Activated CD4-positive, alpha-beta memory T cell treated with anti-CD3 and anti-CD28 coated beads for 36 hours (primary cell): ENCODE measurements at places on chromosomes 7 and 10. TPM values are rescaled to one million over a fixed set of nuclear protein-coding genes. Genes with fewer than 3 reads are reported as not detected.

H2BK1 gene
- total RNA-seq: not detected

RNF133 gene
- total RNA-seq: not detected

GRCh38 chr7:89770161-89770560, 384.1 kb upstream of the STEAP1 start:
- H3K27me3 ChIP-seq: no peaks in the 10 kb centered on the region
- no peaks in the 10 kb centered on the region for H3K36me3 ChIP-seq
- DNase-seq: no peak
- no peak overlapping the region for H3K27ac ChIP-seq
- H3K4me1 ChIP-seq: no peaks in the 10 kb centered on the region
- H3K4me3 ChIP-seq: no peak overlapping the region

LIPK gene
- not detected for total RNA-seq

- H3K27me3 ChIP-seq: no peaks in the 10 kb centered on the region
- no peak for DNase-seq
- no peak overlapping the region for H3K4me3 ChIP-seq
- peaks cover 12% of the 10 kb centered on the region for H3K4me1 ChIP-seq
- no peak overlapping the region for H3K27ac ChIP-seq
These were observed 21.9 kb downstream of the BNIP3 start for GRCh38 chr10:131959841-131960240.

DNA sequence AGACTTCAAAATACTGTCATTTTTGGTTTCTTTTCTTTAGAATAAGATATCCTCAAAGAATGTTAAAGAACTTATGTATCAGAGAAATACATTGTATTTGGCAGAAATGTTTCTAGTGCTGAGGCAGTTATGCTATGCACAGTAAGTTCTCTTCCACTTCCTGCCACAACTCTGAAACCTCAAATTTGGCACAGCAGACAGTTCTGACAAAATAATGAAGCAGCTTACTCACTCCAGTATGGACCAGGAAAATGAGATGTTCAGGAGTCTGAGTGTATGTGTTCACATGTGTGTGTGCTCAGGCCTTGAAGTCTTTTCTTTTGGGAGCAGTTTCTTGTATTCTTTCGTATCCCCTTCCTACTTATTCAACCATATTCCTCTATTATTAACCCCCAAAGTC, 197.0 kb upstream of the AGK start:
- H3K27ac ChIP-seq: no peak overlapping the region
- peaks cover 3% of the 10 kb centered on the region for H3K27me3 ChIP-seq
- no peaks in the 10 kb centered on the region for H3K36me3 ChIP-seq
- no peak for DNase-seq

GRCh38 chr10:2279711-2280110, 542.4 kb upstream of the ADARB2 start:
- no peak overlapping the region for H3K4me3 ChIP-seq
- no peaks in the 10 kb centered on the region for H3K36me3 ChIP-seq
- H3K27me3 ChIP-seq: no peaks in the 10 kb centered on the region
- no peak for DNase-seq
- H3K4me1 ChIP-seq: no peaks in the 10 kb centered on the region
- no peak overlapping the region for H3K27ac ChIP-seq

GRCh38 chr10:3236644-3237404, 64.2 kb upstream of the PITRM1 start:
- H3K27me3 ChIP-seq: peaks cover 34% of the 10 kb centered on the region
- peaks cover 3% of the 10 kb centered on the region for H3K4me1 ChIP-seq
- no peak overlapping the region for H3K27ac ChIP-seq
- no peaks in the 10 kb centered on the region for H3K36me3 ChIP-seq

- no peak overlapping the region for H3K27ac ChIP-seq
- H3K4me1 ChIP-seq: no peaks in the 10 kb centered on the region
- no peaks in the 10 kb centered on the region for H3K27me3 ChIP-seq
- no peak overlapping the region for H3K4me3 ChIP-seq
These were observed 314.6 kb downstream of the C7orf25 start for GRCh38 chr7:42597300-42597699.

GRCh38 chr10:112369495-112370423, 4.2 kb upstream of the ACSL5 start:
- no peaks in the 10 kb centered on the region for H3K27me3 ChIP-seq
- peaks cover 18% of the 10 kb centered on the region for H3K4me1 ChIP-seq
- H3K4me3 ChIP-seq: no peak overlapping the region
- no peaks in the 10 kb centered on the region for H3K36me3 ChIP-seq
- peak; percentile 35 for DNase-seq
- H3K27ac ChIP-seq: no peak overlapping the region

- H3K36me3 ChIP-seq: no peaks in the 10 kb centered on the region
- H3K4me3 ChIP-seq: no peak overlapping the region
- peaks cover 7% of the 10 kb centered on the region for H3K4me1 ChIP-seq
- DNase-seq: no peak
- no peaks in the 10 kb centered on the region for H3K27me3 ChIP-seq
These were observed 5.1 kb upstream of the FAM133B start for GRCh38 chr7:92595281-92595680.

- no peak overlapping the region for H3K4me3 ChIP-seq
- H3K4me1 ChIP-seq: peaks cover 23% of the 10 kb centered on the region
- no peak overlapping the region for H3K27ac ChIP-seq
- no peak for DNase-seq
- H3K36me3 ChIP-seq: no peaks in the 10 kb centered on the region
These were observed 36.2 kb downstream of the SYPL1 start for GRCh38 chr7:106075937-106076336.

DNA sequence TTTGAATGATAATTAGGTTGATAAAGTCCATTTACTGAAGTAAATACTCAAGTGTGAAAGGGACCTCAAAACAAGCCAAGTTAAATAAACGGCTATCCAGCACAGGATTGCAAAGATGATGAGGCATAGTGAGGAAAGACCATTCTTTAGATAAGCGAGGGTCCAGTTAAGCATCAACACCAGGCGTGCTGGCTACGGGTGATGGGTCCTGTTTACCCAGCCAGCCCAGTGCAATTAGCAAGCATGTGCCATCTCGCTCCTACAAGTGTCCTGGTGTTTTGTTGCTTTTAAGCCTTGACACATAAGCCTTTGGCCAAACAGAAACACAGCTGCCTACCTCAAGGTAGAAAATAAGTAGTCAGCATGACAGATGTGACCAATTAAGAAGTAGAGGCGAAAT, 7.1 kb downstream of the NEBL start:
- no peaks in the 10 kb centered on the region for H3K27me3 ChIP-seq
- no peak overlapping the region for H3K4me3 ChIP-seq
- H3K4me1 ChIP-seq: no peaks in the 10 kb centered on the region
- H3K36me3 ChIP-seq: no peaks in the 10 kb centered on the region
- no peak overlapping the region for H3K27ac ChIP-seq

DNA sequence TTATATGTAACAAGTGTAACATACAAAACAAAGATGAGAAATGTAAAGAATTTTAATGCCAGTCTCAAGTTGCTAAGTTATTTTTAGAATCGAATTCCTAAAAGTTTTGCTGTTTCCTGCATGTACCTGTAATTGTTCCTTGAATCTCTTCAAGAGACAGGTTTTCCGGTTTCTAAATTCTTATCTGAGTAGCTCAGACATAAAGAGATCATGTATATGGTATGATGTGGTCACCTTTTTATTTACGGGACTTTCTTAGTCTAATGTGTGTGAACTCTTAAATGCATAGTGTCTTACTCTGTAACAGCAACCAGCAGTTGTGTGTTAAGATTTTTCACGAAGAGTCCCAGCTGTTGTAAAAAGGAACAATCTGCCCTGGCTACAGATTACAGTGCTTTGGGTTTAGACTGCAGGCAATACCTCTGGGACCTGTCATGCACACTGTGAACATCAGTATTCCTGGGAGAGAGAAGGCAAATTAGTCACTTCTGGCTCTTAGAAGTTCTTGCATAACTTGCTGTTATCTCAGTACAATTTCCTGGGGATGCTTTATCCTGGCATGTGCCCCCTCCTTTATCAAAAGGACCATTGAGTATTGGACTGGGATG, 263.4 kb downstream of the BICC1 start:
- H3K4me3 ChIP-seq: no peak overlapping the region
- H3K27me3 ChIP-seq: peaks cover 2% of the 10 kb centered on the region
- H3K27ac ChIP-seq: no peak overlapping the region
- H3K4me1 ChIP-seq: no peaks in the 10 kb centered on the region

- peaks cover 37% of the 10 kb centered on the region for H3K36me3 ChIP-seq
- peaks cover 19% of the 10 kb centered on the region for H3K4me1 ChIP-seq
- DNase-seq: no peak
- H3K27me3 ChIP-seq: no peaks in the 10 kb centered on the region
These were observed 29.2 kb downstream of the COPG2 start for GRCh38 chr7:130639388-130639787.

GRCh38 chr10:90741926-90742565, 115.8 kb downstream of the HTR7 start:
- peaks cover 8% of the 10 kb centered on the region for H3K27me3 ChIP-seq
- H3K27ac ChIP-seq: no peak overlapping the region
- no peak for DNase-seq
- no peaks in the 10 kb centered on the region for H3K4me1 ChIP-seq
- H3K4me3 ChIP-seq: no peak overlapping the region

GRCh38 chr10:14466257-14466656, 135.5 kb upstream of the FRMD4A start:
- no peak overlapping the region for H3K27ac ChIP-seq
- peaks cover 12% of the 10 kb centered on the region for H3K27me3 ChIP-seq
- DNase-seq: no peak
- H3K4me1 ChIP-seq: no peaks in the 10 kb centered on the region
- H3K4me3 ChIP-seq: no peak overlapping the region

DNA sequence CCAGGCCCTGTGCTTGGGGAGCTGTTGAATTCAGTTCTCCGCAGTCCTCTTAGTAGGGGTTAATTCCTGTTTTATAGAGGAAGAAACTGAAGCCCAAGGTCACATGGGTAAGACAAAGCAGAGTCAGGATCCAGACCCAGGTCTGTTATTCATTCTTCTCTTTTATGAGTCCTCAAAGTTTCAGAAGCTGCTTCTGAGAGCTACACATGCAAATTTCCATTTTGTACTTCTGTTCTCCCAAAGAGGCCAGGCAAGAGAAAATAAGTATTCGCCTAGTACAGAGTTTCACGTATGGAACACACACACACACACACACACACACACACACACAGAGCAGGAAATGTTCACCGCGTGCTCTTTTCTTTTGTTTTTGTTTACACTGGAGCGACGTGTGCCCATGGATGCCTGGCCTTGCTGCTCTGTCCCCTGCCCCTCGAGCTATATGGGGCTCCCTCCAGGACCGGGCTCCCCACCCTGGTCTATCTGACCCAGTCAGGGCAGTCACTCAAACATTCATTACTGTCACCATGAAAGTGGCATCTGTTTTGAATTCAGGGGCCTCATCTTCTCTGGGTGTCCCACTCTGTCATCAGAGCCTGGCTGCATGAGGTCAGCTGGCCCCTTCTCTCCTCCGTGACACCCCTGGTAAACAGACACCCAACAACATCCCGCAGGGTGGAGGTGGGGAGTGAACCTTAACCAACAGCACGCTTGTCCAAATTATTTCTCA, 84.4 kb downstream of the TNS3 start:
- H3K27ac ChIP-seq: no peak overlapping the region
- no peaks in the 10 kb centered on the region for H3K4me1 ChIP-seq
- no peaks in the 10 kb centered on the region for H3K27me3 ChIP-seq
- DNase-seq: no peak
- H3K4me3 ChIP-seq: no peak overlapping the region

PIK3AP1 gene
- 3.4 TPM for total RNA-seq

DNA sequence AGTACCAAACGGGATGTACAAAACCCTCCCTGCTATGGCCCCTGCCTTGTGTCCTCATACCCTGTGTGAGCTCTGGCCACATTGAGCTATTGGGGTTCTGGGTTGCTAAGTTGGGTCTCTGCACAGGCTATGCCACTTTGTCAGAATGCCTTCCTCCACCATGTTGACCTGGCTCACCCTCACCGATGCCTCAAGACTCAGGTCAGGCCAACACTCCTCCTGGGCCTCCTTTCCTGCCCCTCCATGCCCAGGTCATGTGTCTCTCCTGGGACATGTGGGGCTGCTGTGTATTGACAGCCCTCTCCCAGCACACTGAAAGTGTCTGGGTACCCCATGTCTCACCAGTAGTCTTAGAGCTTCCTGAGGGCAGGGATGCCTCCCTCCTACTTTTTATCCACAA, 14.6 kb downstream of the TRPV5 start:
- no peaks in the 10 kb centered on the region for H3K36me3 ChIP-seq
- peaks cover 8% of the 10 kb centered on the region for H3K27me3 ChIP-seq
- H3K27ac ChIP-seq: no peak overlapping the region
- no peak overlapping the region for H3K4me3 ChIP-seq
- H3K4me1 ChIP-seq: no peaks in the 10 kb centered on the region
- DNase-seq: no peak

- H3K4me3 ChIP-seq: no peak overlapping the region
- peak; percentile 79 for DNase-seq
- H3K27me3 ChIP-seq: no peaks in the 10 kb centered on the region
These were observed 46.2 kb downstream of the GRK5 start for GRCh38 chr10:119253433-119254174.

- no peak for DNase-seq
- H3K4me3 ChIP-seq: no peak overlapping the region
- H3K27ac ChIP-seq: no peak overlapping the region
- peaks cover 13% of the 10 kb centered on the region for H3K27me3 ChIP-seq
- H3K36me3 ChIP-seq: no peaks in the 10 kb centered on the region
- no peaks in the 10 kb centered on the region for H3K4me1 ChIP-seq
These were observed 37.3 kb upstream of the EXOC6 start for GRCh38 chr10:92810934-92811532.

DNA sequence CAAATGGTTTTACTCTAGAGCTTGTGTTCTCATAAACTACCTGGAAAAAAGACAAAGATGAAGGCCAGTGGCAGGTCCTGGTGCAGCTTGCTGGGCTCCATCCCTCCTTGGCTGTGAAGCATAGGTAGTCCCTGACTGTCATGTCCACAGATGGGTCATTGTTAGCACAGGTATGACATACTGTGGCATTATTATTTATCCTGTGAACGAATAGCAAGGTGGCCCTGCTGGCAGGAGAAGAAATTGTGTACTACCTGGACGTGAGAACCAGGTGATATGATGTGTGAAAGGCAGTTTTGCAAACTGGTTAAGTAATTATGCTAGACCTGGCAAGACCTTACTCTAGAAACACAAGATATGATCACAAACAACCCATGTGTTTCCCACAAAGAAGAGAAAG, 63.9 kb downstream of the CCDC71L start:
- no peaks in the 10 kb centered on the region for H3K36me3 ChIP-seq
- H3K4me1 ChIP-seq: peaks cover 4% of the 10 kb centered on the region
- DNase-seq: no peak
- H3K4me3 ChIP-seq: no peak overlapping the region
- no peak overlapping the region for H3K27ac ChIP-seq
- peaks cover 10% of the 10 kb centered on the region for H3K27me3 ChIP-seq

TACC2 gene
- not detected for total RNA-seq

DNA sequence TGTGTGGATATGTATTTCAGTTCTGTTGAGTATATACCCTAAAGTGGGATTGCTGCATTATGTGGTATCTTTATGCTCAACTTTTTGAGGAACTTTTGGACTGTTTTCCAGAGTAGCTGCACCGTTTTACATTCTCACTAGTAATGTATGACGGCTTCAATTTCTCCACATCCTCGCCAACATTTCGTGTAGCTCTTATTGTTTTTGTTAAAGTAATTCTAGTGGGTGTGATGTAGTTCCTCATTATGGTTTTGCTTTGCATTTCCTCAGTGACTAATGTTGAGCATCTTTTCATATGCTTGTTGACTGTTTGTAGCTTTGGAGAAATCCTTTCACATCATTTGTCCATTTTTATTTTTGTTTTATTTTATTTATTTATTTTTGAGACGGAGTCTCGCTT, 4.5 kb downstream of the STMP1 start:
- no peak overlapping the region for H3K27ac ChIP-seq
- no peak overlapping the region for H3K4me3 ChIP-seq
- peaks cover 56% of the 10 kb centered on the region for H3K4me1 ChIP-seq
- H3K36me3 ChIP-seq: peaks cover 15% of the 10 kb centered on the region

- no peak for DNase-seq
- no peaks in the 10 kb centered on the region for H3K4me1 ChIP-seq
- H3K4me3 ChIP-seq: no peak overlapping the region
- no peaks in the 10 kb centered on the region for H3K36me3 ChIP-seq
- H3K27me3 ChIP-seq: no peaks in the 10 kb centered on the region
These were observed 201.2 kb upstream of the SEMA3E start for GRCh38 chr7:83850125-83850524.
